ENCODE measurements at places on chromosomes 3 and 15.

- peak; percentile 55 for DNase-seq
Measured at GRCh38 chr15:29821416-29822099, 710 bp downstream of the TJP1 start.

DNA sequence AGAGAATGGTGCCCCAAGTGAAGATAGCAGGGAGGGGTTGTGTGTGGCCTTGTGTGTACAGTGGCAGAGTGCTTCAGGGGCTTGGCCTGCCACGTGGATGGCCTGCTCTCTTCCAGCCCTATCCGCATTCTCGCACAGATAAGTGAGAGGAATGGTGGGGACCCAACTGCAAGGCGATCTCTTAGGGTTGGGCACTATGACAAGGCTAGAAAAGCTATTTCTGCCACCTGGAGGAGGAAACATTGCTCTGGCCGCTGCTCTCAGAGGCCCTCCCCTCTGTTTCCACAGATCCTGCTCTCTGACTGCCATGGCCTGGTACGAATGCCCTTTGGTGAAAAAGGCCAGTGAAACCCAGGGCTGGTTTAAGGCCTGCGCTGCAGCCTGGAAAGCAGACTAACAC, 20.6 kb downstream of the EEFSEC start:
- DNase-seq = no peak

DNA sequence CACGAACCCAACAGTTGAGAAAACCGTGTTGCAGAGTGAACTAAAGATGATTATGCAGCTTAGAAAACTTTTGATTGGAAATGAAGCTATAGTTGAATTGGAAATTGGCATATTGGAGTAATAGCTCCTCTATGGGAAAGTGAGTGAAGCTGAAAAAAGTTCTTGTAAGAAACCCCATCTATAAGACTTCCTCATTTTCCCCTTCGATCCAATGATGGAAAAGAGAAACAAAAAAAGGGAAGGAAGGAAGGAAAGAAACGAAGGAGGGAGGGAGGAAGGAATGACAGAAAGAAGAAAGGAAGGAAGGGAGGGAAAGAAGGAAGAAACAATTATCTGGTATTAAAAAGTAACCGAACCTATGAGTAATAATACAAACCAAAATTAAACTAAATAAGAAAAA, 791.8 kb upstream of the NR2F2 start:
- no peak for DNase-seq

DNA sequence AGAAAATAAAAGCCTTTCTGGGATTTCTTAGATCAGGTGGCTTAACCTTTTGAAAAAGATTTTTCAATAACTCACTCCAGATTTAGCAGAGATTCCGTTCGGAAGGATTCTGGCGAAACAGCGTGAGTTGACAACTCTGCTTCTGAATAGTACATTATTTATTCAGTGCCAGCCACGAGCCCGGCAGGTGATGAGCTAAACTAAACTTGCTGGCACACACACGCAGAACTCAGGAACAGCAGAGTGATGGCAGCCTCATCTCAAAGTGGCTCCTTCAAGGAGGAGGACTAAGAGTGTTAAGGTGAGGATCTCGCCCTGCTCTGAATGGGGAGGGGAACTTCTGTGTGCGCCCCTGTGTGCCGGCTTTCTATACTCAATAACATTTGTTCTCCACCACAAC, 114.3 kb downstream of the FAM43A start:
- DNase-seq = no peak

GRCh38 chr3:119401503-119402440, 61.6 kb downstream of the TMEM39A start:
- DNase-seq = no peak

GRCh38 chr15:61441891-61442290, 212.8 kb upstream of the RORA start:
- no peak for DNase-seq

- DNase-seq = no peak
Measured at GRCh38 chr15:25735550-25736384, 127.4 kb downstream of the ATP10A start.

DNA sequence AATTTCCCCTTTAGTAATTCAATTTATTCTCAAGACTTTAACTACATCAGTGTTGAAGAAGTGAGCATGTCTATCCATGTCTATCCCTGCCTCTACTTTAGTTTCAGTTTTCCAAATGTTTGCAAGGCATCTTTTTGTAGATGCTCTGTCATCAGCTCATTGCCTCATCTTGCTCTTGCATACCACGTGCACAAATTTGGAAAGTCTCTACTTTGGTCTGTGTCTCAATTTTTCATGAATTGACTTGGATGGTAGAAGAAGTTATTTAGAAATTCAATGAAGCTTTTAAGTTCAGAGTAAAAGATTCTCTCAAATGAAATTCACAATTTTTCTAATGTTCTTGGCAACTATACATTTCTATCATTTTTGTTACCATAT, 55.3 kb downstream of the CLDN1 start:
- DNase-seq = no peak

DNA sequence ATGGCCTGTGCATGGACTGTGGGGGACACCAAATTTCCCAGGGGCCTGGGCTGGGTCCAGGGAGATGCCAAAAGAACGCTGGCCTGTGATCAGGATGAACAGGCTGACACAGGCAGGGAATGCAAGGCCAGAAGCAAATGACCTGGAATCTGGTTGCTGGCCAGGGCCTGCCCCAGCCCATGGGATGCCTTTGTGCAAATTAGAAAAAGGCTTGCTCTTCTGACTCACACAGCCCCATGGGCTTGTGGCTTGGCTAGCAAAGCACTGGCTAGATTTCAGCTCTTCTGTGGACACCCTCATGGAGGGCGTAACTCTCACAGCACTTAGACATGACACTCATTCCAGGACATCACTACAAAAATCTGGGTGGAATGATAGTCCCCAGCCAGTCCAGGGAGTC, 356.0 kb downstream of the SHQ1 start:
- no peak for DNase-seq

DNA sequence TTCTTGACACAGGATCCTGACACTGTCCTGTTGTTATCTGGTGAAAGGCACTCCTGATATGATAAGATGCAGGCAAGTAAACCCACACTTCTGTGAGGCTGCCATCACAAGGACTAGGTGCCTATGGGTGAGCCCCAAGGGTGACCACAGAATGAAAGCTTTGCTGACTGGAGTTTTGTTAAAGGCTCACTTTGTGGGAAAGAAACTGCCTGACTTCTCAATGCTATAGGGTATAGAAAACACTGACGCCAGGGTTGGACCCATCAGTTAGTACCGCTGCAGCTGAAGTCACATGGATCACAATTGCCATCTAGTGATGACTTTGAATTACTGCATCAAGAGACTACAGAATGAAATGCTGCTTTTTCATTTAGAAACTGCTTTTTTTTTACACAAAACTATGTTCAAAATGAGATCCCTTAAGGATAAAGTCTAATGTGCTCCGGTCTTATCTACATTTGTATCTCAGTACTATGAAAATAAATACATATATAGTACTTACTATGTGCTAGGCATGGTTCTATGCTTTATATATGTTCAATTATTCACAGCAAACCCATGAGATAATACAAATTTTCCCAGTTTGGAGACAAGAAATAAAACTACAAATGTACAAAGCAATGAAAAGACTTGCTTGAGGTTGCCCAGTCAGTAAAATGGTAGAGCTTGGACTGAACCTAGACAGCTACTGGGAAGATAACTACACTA, 64.2 kb upstream of the CMSS1 start:
- DNase-seq = peak; percentile 40

GRCh38 chr15:28943611-28944230, 57.9 kb downstream of the APBA2 start:
- no peak for DNase-seq

- no peak for DNase-seq
Measured at GRCh38 chr15:25768271-25768670, 94.9 kb downstream of the ATP10A start.

DNA sequence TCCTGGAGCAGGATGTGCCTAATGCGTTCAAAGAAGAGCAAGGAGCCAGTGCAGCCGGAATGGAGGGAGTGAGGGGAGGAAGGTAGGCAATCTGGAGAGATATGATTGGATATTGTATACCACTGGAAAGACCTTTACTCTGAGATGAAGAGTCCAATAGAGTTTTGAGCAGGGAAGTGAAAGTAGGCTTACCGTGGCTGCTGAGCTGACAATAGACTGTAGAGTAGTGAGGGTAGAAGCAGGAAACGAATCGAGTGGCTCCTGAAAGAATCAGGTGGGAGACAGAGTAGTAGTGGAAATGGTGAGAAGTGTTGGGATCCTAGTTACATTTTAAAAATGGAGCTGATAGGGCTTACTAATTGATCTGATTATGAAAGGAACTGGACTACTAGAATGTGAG, 51.8 kb upstream of the NUDT16 start:
- no peak for DNase-seq

- no peak for DNase-seq
Measured at GRCh38 chr3:64460877-64461276, 226.9 kb downstream of the ADAMTS9 start.

- no peak for DNase-seq
Measured at GRCh38 chr15:71660501-71660900, 149.9 kb upstream of the NR2E3 start.

- no peak for DNase-seq
Measured at GRCh38 chr3:193997228-193998122, 138.5 kb upstream of the HES1 start.

- DNase-seq = no peak
Measured at GRCh38 chr3:35635407-35635806, 3.9 kb upstream of the ARPP21 start.

- DNase-seq = no peak
Measured at GRCh38 chr3:83302091-83302490, 1540.6 kb upstream of the GBE1 start.

- no peak for DNase-seq
Measured at GRCh38 chr3:60730371-60730770, 520.9 kb downstream of the FHIT start.

DNA sequence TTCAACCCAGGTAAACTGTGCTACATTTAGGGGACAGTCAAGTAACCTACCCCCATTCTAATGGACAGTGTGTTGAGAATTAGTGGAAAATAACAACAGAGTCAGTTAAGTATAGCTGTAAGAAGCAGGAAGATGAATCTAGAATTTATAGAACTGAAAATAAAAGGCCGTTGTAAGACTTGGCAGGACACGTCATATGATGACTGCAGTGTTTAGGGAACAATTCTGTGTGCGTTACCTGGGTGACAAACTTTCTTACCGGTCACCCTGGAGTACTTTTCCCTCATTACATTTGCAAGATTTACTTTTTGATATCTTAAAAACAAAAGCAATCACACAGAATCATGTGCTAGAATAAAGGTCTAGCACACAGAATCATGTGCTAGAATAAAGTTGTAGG, 536.3 kb upstream of the ZNF717 start:
- no peak for DNase-seq

DNA sequence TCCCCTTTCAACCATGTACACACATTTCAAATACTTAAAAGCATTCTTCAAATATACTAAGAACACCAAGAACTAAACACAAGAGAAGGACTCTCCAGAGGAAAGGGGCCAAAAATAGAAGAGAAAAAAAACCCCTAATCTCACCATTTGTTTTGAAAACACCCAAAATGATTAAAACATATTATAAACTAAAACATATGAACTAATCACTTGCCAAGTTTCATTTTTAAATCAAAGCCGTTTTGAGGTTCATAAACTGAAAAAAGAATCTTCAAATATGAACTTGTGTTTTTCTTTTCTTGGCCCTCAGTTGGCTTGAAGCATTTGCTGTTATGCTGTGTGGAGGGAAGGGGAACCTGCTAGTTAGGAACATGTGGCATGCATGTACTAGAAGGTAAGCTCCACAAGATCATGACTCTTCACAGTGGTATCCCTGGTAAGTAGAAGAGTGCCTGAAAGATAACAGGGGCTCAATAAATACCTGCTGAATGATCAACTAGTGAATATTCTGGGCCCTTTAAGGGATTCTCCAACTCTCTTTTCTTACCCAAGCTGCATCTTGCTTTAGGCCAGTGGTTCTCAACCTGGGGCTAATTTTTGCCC, 224.5 kb downstream of the TIGIT start:
- no peak for DNase-seq

- DNase-seq = no peak
Measured at GRCh38 chr3:12040902-12041301, 36.7 kb downstream of the SYN2 start.

DNA sequence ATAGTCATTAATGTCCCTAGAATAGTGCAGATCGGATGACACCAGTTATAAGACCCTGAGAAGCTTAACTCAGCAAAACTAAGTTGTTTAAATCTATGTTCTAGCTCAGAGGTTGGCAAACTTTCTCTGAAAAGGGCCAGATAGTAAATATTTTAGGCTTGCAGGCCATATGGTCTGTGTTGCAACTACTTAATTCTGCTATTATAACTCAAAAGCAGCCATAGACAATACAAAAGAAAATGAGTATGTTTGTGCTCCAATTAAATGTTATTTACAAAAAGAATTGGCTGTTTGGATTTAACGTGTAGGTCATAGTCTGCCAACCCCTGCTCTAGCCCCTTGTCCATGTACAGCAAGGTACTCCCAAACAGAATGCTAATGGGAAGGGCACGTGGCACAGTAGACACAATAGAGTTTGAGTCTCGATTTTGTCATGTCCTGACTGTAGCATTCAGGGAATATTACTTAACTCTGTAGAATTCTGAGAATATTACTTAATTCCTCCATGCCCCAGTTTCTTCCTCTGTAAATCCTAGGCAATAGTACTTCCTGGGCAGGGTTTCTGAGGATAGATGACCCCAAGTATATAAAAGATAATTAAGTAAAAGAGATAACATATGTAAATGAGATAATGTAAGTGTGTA, 70.5 kb upstream of the ATP2C1 start:
- DNase-seq = peak; percentile 16

GRCh38 chr15:36917411-36918267, 182.7 kb downstream of the MEIS2 start:
- no peak for DNase-seq

DNA sequence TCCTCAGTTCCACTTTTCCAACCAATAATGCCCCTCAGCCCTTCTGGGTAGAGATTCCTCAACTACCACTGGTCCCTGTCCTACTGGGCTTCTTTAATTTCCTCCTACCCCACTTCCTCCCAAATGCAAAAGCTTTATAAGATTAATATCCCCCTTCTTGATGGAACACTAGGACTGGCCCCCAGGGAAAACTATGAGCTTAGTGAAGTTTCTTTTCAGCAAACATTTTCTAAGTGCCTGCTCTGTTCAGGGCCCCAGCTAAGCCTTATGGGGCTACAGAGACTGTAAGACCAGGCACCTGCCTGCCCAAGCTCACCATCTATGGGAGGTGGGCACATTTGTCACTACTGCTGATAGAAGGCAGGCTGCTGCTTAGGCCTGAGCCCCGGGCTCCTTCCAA, 79.4 kb downstream of the RPLP1 start:
- no peak for DNase-seq
